Occipital lobe (tissue), 3 donors: ENCODE measurements at places on chromosomes 4 and X.

- no peak for DNase-seq
These were observed 5.1 kb upstream of the CXCL8 start for GRCh38 chr4:73735231-73735630.

DNA sequence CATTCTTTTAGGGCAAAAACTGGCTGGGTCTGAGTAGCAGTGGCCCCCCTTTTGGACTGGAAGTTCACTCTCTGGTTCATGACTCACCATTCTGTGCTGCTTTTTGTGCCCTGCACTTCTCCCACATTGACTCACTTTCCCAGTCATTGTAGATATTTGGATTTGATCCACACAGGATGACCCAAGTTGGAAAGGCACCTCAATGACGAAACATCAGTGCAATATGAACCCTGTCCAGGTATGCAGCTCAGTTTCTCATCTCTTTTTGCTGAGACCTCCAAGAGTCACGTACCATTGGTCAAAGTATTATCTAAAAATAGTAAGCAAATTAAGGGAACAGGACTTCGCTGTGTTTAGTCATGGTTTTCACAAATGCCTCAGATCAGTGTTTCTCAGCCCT is 92.7 kb downstream of the CBLL2 start:
- DNase-seq: no peak

DNA sequence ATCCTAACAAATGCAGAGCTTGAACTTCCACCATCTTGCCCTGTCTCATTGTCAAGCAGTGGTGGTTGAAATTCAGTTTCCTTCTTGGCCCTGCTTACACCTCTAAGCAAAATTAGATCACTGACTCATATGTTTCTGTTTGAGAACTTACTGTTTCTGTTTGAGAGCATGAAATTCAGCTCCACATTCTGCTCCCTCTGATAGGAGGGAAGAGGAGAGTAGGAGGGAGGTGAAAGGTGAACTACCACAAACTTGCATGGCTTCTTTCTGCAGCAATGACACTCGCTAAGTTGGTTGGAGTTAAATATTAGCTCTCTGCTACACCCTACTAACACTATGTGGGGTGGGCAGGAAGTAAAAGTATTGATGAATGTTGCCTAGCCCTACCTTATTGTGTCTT is 117.8 kb upstream of the EDA2R start:
- DNase-seq: no peak

GRCh38 chr4:153257151-153257620 is 52.9 kb downstream of the TRIM2 start:
- peak; percentile 83 for DNase-seq

DNA sequence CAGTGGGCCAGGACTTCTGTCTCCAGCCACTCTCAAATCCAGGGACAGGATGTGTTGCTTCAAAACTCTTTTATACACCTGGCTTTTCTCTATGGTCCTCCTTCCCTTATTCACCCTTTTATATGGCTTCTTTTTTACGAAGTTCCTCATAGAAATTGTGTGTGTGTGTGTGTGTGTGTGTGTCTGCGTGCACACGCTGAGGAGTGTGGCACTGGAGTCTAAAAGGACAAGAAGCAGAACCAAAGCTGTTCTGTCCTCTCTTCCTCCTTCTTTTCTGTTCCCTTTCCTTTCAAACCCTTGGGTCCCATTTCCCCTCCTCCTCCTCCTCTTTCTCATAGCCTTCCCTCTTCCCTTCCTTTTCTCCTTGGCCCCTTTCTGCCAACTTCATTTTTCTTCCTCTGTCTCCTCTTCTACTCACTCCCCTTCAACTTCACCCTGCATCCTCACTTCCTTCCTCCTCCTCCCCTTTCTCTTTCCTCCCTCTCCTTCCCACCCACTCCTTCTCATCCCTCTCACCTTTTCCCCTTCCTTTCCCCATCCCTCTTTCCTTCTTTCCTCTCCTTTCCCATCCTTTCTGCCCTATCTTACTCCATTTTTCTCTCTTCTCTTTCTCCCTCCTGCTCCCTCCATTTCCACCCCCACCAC is 360.5 kb downstream of the MID1IP1 start:
- no peak for DNase-seq

DNA sequence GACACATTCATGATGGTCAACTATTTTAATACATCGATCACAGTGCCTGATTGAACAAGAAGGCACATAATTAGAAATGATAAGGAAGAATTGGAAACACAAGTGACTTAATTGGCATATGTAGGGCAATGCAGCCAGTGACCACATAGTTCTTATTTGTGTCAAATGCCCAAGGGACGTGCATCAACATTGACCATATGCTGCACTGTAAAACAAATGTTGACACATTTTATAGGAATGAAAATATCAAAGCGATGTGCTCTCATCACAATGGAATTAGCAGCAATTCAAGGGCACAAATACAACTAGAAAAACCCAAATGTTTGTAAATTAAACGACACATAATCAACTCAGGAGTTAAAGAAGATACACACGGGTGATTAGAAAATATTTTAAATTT is 948.3 kb upstream of the PRKX start:
- DNase-seq: no peak

DNA sequence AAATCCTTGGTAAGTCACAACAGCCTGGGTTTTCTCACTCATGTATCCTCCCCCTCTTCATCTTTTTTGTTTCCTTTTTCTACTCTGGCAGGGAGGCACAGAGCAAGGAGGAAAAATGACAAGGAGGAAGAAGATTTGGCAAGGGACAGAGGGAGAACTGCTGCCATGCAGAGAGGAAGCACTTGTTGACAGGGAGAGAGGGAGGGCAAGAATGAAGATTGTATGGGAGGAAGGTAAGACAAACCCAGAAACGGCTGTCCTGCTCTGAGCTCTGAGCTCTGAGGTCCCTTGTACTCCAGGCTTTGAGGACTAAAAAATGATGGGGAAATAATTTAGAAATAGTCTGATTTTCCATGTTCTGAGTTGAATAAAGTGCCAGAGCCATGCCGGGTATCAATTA is 123.9 kb downstream of the DCHS2 start:
- DNase-seq: no peak

- no peak for DNase-seq
These were observed 111.3 kb downstream of the ZNF674 start for GRCh38 chrX:46433892-46434291.

DNA sequence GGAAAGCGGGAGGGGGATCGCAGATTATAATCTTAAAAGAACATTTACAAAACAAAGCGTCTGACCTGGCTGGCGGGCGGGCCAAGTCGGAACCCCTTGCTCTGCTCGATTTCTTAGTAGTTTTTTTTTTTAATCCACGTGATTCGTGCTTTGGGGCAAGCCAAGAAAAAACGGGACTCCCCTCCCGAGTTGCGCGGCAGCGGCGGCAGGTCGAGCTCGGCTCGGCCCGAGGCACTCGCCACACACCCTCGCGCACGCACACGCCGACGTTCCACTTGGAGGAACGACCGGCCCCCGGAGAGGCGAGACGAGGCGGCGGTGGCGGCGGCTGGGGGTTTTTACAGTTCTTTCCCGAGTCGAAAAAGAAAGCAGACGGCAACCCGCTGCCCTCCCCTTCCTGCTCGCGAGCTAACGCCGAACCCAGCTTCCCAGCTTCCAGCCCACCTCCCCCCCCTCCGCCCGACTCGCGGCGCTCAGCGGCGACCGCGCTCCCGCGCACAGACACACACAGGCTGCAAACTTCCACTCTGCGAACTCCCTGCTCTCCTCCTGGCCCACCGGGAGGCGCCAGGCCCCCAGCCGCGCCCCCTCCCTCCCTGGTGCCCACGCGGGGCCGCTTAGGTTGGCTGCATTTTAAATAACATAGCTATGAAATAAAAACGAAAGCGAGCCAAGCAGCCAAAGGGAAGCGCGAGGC is 1.2 kb downstream of the BCOR start:
- DNase-seq: peak; percentile 38

DNA sequence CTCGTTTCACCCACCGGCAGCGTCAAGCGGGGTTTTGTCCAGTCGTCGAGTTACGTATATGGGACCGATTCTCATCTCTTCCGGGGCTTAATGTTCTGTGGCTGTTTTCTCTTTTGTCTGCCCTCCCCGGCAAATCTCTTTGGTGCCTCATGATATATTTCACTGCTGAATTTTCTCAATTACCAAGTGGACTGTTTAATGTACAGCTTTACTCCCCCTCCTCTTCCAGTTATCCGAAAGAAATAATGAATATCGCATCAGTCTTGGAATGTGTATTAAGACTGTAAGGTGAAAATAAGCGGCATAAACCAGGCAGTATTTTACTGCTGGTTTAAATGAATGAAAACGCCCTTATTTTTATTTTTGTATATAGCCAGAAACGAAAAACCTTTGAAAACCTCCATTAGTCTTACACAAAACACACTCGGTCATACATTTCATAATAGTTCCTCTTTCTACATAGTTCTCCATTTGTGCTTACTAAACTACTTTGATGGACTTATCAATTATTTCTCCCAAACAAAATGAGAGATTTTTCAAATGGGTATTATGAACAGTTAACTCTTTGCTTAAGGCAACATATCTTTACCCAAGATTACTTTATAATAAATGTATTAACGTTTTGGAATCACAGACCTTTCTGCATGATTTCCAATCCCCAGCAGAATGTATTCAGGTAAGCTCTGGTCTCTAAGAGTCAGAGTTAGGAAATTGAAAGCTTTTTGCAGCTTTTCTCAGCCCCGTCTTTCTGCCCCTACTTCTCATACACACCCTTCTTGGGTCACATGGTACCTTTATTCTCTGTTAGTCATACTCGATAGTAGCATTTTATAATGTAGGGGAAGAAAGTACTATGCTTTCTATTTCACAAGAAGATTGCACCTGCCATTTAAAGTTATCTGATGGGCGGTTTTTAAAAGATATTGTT is 979 bp downstream of the RP2 start:
- no peak for DNase-seq

DNA sequence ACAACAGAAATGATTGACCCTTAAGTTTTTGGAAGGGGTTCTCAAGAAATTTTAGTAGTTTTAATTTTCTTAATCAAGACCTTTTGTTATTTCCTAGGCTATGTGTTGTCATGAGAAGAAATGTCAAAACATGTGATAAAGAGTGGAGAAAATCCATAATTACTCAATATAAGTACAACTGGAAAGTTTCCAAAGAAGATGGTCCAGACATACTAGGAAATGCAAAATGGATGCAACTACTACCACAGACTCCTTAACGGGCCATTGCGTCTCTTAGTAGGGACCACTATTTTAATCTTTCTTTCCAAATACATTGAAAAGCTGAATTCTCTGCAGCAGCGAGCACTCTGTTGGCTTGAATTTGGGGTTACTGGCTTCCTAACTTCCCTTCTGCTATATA is 148.8 kb downstream of the NWD2 start:
- no peak for DNase-seq

GRCh38 chr4:122764821-122765215 is 32.3 kb downstream of the BBS12 start:
- DNase-seq: no peak

- no peak for DNase-seq
These were observed 45.1 kb upstream of the TAPT1 start for GRCh38 chr4:16271411-16271810.

DNA sequence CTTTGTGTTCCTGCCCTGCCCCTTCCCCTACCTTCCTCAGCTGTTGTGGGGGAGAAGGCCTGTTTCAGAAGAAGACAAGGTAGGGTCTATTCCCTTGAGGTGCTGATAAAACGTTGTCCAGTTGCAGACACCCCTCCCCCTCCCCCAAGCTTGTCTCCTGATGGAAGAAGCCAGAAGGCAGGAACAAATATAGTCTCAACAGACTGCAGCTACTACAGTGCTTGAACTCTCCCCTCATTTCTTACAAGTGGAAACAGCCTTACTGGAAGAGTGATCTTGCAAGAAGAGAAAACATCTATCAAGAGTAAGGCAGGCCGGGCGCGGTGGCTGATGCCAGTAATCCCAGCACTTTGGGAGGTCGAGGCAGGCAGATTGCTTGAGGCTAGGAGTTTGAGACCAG is 11.0 kb upstream of the MAP7D3 start:
- no peak for DNase-seq

- DNase-seq: no peak
These were observed 165.0 kb downstream of the ZNF674 start for GRCh38 chrX:46380148-46380752.

DNA sequence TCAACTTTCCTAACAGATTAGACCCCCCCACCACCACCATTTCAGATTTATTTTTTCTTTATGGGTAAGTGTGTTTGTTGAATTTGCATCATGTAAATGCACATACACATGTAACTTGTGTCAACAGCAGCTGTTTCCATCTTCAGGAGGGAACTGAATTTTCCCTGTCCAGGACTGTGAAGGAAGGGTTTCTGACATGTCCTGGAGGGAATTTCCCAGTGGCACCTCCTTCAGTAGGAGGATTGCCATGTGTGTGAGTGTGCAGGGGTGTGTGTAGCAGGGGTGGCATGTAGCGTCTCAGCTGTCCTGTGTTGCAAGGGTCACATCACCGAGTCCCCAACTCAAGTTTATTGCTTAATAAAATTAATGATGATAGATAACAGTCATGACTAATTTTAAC is 19.7 kb downstream of the HERC6 start:
- DNase-seq: no peak

DNA sequence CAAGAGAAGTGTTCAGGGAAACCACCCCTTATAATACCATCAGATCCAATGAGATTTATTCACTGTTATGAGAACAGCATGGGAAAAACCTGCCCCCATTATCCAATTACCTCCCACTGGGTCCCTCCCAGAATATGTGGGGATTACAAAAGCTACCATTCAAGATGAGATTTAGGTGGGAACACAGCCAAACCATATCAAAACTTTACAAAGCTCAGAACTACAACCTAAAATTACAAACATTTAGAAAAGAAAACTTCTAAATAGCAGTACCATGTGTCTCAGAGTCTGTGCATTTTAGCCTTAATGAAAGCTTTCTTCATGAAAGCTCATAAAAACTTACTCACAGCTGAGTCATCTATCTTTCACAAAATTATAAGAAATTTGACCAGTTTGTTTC is 1442.8 kb upstream of the PCDH7 start:
- DNase-seq: no peak

GRCh38 chrX:144722307-144722706 is 525.0 kb upstream of the SPANXN1 start:
- no peak for DNase-seq

- DNase-seq: no peak
These were observed 18.3 kb upstream of the H2AZ1 start for GRCh38 chr4:99968330-99968729.

DNA sequence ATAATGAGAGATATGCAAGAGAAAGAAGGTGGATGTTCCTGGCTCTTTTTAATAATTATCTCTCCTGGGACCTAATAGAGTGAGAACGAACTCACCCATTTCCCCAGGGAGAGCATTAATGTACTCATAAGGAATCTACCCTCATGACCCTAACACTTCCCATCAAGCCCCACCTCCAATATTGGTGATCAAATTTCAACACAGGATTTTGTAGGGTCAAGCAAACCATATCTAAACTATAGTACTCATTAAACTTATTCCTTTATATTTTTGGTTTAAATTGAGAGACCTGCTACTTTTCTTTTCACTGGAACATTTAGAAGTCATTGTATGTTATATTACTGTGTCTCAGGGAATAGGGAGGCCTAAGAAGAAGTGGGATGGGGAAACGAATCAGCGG is 2.6 kb downstream of the UGT2A3 start:
- no peak for DNase-seq

DNA sequence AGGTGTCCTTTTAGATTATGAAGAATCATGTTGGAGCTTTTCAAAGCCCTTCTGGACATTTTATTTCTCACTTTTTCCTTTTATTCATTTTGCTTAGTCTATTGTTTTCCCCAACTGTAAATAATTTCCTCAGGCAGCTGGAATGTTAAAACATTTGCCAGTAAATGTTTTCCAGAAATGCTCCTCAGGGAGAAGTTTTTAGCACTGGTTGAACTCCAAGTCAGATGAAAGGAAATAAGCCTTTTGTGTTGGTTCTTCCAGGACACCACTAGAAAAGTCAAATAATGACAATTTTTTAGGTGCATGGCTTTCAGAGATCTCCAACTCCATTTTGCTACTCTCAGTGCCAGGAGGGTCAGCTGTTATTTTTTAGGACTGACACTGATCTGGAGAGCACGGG is 127.9 kb downstream of the IL13RA2 start:
- no peak for DNase-seq
